Upper lobe of right lung (tissue), 1 donor: ENCODE measurements at places on chromosomes 7 and 10. TPM values are rescaled to one million over a fixed set of nuclear protein-coding genes. Genes with fewer than 3 reads are reported as not detected.

DNA sequence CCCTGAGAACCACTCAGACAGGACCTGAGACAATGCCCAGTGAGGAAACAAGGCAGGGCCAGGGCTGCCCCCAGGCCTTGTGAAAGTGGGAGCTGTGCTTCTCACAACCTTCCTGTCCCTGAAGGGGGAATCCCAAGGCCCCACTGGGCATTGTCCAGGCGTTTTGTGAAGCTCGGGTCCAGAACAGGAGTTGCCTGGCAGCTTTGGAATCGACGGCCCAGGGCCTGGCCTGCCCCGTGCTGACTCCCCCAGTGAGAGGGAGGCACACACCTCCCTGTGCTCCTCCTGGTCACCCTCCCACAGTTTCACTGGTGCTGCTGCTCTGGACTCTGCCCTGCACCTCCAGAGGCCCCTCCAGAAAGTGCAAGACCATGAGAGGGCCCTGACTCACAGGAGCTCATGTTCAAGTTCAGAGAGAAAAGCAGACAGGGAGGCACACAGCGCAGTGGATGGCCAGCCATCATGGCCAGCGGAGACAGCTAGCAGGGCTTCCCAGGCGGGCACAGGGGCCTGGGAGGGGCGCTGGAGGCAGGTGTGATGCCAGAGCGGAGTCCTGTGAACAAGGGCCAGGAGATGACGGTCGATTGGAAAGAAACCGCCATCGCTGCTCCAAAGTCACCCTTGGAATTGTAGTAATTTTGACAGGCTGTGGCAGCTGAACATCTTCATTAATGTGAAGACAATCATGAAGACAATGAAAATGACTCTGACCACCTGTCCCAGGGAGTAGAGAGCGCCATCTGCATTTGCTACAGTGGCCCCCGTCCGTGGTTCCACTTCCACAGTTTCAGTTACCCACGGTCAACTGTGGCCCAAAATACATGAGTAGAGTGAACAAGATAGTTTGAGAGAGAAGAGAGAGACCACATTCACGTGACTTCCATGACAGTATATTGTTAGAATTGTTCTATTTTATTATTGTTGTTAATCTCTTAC is 103.7 kb downstream of the MKI67 start:
- no peak for DNase-seq

- DNase-seq: no peak
Measured at GRCh38 chr7:151505836-151506468, 13.7 kb downstream of the RHEB start.

GRCh38 chr10:14779001-14779651 is 4.4 kb upstream of the FAM107B start:
- DNase-seq: no peak

The HECTD2 gene
- 14.8 TPM for total RNA-seq

The HTR7 gene
- total RNA-seq: 0.64 TPM

- no peak for DNase-seq
Measured at GRCh38 chr7:138848056-138848980, 50.3 kb upstream of the ATP6V0A4 start.

- no peak for DNase-seq
Measured at GRCh38 chr7:50718311-50718710, 64.4 kb downstream of the GRB10 start.

DNA sequence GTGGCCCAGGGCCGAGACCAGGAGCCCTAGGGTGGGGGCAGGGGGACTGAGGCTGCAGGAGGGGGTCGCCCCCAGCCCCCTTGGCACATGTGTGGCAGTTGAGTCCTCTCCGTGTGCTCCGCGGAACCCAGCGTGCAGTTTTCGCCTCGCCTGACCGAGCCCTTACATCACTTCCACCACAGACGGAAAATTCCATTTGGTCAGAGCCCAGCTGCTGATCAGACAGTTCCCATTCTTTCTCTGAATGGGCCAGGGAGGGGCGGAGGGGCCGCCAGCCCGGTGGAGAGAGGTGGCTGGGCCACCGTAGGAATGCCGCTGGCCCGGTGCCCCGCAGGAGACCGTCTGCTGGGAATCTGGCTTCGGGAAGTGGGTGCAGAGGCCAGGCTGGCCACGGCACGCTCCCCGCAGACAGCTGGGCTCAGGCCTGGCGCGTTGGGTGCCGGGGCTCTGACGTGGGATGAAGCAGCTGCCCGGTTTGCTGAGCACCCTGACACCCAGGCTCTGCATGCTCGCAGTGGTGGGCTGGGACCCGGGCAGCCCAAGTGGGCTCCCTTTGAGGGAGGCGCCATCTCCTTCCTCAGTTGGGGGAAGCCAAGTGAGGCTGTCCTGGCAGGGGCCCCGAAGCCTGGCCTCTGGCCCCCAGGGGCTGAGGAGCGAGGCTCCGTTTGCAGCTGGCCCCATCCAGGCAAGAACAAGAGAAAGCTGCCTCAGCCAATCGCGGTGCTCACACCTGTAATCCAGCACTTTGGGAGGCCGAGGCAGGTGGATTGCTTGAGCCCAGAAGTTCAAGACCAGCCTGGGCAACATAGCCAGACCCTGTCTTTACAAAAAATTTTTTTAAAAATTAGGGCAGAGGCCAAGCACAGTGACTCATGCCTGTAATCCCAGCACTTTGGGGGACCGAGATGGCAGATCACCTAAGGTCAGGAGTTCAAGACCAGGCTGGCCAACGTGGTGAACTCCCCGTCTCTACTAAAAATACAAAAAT is 9.9 kb downstream of the TTYH3 start:
- DNase-seq: peak; percentile 93

The TDRD1 gene
- total RNA-seq: 0.14 TPM

DNA sequence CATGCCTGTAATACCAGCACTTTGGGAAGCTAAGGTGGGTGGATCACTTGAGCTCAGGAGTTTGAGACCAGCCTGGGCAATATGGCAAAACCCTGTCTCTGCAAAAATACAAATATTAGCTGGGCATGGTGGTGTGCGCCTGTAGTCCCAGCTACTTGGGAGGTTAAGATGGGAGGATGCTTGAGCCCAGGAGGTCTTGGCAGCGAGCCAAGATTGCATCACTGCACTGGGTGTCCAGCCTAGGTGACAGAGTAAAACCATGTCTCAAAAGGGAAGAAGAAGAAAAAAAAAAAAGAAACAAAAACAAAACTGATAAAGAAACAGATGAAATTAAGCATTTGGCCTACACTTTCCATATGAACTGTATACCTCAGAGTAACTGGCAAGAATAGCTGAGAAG is 319.2 kb downstream of the PARD3 start:
- no peak for DNase-seq

The SCART1 gene
- 2.6 TPM for total RNA-seq

- no peak for DNase-seq
Measured at GRCh38 chr10:35150308-35150707, 23.7 kb downstream of the CREM start.

DNA sequence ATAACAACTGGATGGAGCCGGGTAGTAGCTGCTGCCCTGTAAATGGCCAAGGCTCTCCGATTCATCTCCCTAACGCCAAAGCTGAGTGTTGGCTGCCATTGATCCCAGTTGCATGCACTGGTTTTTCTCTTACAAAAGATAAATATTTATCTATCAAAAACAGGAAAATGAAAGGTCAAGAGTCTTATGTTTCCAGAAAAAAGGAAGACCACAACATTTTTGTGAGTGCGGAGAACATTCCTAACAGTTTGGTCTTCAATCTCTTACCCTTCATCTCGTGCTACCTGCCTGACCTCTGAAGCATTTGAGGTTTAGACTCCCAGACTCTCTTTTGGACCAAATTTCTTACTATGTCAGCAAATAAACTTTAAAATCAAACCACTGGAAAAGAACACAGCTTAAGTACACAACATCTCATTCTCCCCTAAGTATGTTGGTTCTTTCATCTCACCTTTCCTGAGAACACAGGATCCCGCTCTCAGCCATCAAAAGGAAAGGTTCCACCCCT is 61.6 kb downstream of the SORBS1 start:
- no peak for DNase-seq

- no peak for DNase-seq
Measured at GRCh38 chr10:127945341-127945758, 38.4 kb downstream of the PTPRE start.

DNA sequence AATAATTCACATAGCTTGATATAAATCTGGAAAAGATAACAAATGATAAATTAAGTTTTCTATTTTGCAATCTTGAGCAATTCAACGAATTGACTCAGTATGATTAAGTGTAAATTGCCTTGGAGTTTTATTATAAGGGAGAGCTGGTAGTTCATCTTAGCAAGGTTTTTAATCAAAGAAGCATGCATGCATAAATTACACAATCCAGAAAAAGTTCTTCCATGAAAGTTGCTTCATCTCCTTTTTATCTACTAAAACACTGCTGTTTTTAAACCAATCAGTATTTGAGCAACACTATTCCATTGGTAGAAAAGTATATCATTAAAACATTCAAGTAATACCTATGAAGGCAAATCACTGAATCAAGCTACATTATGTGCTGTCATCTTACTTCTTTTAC is 47.6 kb downstream of the POT1 start:
- no peak for DNase-seq

The CACNB2 gene
- total RNA-seq: 4.2 TPM

The ITPRID1 gene
- not detected for total RNA-seq

DNA sequence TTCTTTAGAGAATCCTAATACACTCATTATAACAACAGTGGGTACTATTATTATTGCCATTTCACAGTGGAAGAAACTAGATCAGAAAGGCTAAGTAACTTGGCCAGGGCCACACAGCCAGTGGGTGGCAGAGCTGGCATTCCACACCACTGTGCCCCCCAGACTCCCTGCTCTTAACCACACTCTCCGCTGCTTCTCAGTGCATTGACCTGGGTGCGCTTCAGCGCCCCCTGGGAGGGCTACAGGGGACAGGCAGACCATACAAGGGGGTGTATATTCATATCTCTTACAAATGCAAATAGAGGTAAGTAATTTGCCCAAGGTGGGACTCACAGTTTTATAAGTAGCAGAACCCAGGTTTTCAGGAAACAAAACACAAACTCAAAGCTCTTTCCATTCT is 77.0 kb upstream of the NMT2 start:
- DNase-seq: no peak

- DNase-seq: no peak
Measured at GRCh38 chr7:150823043-150823442, 22.5 kb downstream of the TMEM176A start.

- DNase-seq: no peak
Measured at GRCh38 chr10:128297709-128298378, 171.6 kb upstream of the MKI67 start.

- DNase-seq: no peak
Measured at GRCh38 chr7:73659983-73660382, 7.6 kb upstream of the VPS37D start.

DNA sequence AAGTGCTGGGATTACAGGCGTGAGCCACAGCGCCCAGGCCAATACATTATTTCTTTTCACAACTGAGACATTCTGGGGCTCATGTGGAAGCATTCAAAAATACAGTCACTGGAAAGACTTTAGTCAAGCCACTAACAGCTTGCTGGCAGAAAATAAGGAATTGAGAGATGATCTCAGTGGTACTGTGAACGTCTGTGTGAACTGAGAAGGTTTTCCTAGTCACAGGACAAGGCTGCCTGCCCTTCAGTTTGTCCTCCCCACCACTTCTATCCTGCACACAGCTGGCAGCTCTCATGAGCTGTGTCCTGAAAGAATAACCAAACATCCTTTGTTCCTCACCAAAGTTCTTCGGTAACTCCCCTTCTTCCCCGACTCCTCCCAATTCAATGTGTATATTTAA is 31.3 kb upstream of the ITGA8 start:
- no peak for DNase-seq

DNA sequence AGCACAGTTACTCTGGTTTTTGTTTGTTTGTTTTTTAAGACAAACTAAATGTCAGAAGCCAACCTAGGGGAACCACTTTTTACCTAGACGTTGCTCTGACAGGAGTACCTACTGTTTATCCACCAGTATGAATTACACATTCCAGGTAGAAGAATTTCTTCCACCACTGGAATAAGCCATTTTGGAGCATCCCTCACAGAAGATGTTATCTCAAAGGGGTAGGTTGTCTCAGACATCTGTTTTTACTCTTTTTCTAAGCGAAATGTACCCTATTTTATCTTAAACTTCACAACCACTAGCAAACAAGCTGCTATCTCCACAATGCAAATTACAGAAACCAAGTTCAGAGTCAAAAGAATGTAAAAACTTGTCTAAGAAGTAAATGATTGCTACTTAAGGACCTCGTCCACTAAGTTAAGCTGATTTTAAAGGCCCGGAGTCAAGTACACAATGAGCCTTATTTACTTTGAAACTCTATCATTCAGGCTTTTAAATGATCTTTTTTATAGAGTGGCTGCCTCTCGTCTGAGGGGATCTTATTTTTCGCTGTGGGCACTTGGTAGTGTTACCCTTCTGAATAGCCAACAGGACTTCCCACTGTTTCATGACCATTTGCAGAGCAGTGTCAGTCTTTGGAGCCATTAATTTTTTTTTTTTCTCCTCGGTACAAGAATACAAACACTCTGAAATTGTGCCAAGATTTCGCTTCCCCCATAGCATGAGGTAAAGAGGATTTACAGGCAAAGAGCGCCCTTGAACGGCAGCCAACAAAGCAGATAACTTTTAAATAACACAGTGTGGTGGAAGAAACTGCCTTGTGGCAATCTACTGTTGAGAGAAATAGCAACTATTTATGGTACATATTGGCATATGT is 15.7 kb upstream of the ARMC3 start:
- no peak for DNase-seq

The SEC24C gene
- total RNA-seq: 71.0 TPM

DNA sequence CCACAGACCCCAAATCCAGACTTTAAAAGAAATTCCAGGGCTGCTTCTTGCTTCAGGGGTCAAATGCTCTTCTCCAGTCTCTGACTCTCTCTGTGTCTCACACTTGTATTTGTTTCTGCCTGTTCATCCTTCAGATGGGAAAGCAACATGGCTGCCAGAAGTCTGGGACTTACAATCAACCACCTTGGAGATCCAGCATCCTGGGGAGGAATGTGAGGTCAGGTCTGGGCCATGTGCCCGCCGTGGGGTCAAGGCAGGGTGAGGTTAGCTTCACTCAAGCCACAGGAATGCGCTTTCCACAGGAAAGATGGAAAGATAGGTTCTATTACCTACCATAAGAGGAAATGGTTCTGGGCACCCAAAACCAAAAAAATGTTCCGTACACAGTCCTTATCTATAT is 34.3 kb upstream of the NPVF start:
- DNase-seq: no peak
